CD8-positive, alpha-beta memory T cell (primary cell): ENCODE measurements at places on chromosomes 4 and X.

- no peak for DNase-seq
Measured at GRCh38 chr4:98421111-98421510, 159.9 kb downstream of the RAP1GDS1 start.

DNA sequence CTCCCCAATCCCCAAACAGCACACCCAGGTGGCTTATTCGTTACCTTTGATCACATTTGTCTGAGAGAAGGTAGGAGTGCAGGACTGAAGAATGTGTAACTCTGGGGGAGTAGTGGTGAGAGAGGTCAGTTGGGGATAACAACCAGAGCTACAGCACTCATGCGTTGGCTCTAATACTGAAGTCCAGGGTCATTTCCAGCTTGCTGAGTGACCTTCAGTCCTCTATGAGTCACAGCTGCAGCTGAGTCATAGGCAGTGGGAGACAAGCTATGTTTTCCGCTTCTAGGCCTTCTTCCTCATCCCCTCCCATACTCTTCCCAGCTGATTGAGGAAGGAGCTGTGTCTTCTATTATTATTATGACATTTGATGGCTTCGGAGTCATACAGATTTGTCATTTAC is 31.6 kb upstream of the CT47C1 start:
- DNase-seq, result no peak

DNA sequence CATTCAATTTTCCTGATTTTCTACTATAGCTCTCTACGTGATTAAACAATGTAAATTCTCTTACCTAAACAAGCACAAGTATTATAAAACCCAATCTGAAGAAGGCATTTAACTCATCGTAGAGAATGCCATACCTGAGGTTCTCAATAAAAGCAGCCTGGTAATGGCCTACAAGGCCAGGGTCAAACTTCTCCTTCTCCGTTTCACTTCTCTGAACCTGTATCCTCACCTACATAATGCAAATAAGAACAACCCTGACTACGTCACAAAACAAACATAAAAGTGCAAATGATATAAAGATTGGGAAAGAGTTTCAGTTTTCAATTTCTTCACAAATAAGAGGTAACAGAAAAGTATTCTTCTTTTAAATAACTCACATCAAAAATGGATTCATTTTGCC is 55.6 kb upstream of the STS start:
- no peak for DNase-seq

DNA sequence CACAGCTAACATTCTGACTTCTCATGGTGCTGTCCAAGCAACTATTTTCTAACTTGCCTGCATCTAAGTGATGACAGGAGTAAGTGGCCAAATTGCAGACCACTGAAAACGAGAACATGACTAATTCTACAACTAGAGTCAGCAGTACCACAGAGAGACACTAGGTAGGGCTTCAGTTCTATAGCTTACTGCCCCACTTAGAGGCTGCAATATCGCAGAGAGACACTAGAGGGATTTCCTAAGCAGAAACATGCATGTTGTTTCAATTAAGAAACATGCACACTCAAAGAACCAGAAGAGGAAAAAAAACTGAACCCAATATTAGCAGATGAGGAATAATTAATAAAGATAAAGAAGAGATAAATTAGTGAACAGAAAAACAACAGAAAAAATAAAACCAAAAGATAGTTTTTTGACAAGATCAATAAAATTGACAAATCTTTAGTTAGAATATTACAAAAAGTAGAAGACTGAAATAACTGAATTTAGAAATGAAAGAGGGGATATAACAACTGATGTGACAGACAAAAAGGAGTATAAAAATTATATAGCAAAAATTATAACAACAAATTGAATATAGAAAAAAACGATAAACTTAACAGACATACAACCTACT is 100.8 kb downstream of the SPIN4 start:
- DNase-seq, result no peak

- DNase-seq, result peak; percentile 7
Measured at GRCh38 chr4:73127839-73128453, 58.4 kb upstream of the COX18 start.

- peak; percentile 59 for DNase-seq
Measured at GRCh38 chrX:16786791-16787735, 797 bp downstream of the TXLNG start.

DNA sequence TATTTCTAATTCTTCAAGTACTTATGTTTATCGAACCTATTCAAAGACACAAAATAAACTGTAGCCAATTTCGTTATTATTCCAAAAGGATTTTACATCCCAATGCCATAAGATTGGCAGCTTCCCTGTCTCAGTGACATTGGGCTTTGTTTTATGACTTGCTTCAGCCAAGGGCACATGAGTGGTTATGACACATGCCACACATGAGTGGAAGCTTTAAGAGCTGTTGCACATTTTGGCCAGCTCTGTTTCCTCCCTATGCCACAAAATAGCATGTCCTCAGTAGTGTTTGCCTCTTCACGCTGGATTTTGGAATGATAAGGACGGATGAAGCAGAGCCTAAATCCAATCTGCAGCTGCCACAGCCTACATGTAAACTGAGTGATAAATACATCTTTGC is 21.9 kb downstream of the SEC24D start:
- DNase-seq, result no peak

- DNase-seq, result no peak
Measured at GRCh38 chrX:72573158-72573511, 492 bp upstream of the HDAC8 start.
